ENCODE measurements at places on chromosomes 2 and 18. TPM values are rescaled to one million over a fixed set of nuclear protein-coding genes. Genes with fewer than 3 reads are reported as not detected.

Gene MOB4
- 39.9 TPM for total RNA-seq

GRCh38 chr2:20668871-20669475, 2.0 kb downstream of the GDF7 start:
- no peak for DNase-seq

GRCh38 chr2:168736649-168737445, 65.6 kb upstream of the NOSTRIN start:
- no peak for DNase-seq

DNA sequence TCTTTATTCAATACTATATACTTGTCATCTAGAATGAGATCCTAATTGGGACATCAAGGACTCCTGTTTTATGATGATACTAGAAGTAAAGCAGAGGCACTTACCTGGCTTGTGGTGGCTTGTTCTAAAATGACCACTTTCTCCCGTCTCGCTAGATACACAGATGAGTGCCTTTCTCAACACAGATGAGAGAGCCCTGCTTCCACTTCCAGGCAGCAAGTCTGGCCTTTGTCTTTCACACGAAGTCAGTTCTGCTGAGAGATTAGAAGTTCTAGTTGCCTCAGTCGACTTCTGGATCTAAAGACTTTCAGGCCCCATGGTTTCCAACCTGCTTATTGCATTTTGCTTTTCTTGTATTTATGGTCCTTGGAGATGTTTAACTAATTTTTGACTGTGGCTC, 70.3 kb downstream of the PPP1R1C start:
- no peak for DNase-seq

DNA sequence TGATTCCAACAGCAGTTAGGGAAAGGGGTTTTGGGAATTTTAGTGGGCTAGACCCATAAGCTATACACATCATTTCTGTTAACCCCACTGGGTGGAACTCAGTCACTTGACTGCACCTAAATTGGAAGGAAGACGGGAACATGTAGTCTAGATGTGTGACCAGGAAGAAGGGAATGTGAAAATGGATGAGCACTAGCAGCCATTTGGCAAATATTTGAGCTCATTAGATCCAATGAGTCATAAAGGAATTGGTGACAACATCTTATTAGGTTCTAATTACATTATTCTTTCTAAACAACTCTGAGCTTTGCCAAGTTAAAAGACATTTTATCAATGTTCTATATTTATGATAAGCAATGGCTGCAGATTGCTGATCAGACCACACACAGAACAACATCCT, 400.6 kb downstream of the IRS1 start:
- no peak for DNase-seq

GRCh38 chr2:127083819-127084503, 23.0 kb downstream of the BIN1 start:
- peak; percentile 99 for DNase-seq

DNA sequence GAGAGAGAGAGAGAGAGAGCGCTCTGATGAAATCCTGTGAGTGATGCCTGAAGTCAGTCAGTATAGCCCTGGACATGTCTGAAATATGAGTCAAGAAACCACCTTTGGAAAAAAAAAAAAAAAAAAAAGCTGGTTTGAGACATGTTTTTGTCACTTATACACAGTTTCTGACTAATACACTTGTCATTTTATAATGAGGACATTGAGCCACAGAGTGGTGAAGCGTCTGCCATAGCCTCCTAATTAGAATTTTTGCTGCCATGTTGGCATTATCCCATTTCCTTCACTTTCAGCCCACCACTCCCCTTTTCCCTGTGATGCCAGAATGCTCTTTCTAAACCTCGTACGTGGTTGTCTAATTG, 15.7 kb upstream of the MYO3B start:
- DNase-seq = no peak

DNA sequence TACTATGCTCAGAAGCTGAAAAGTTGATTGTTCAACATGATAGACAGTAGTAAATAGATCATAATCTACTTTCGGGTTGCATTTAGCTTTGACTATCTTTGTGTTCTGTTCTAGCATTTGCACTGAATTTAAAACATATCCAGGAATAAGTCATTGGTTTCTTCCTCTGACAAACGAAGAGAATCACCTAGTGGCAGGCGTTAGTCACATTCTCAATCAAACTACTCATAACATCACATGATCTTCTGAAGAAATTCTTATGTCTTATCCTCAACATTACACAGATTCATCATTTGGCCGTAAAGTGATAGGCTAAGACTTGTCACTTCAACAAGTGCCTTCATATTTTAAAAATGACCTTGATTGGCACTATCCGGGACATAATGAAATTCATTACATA, 63.6 kb upstream of the TTC21B start:
- DNase-seq = no peak

All from myocyte (in vitro differentiated cells).